GM04504 (cell line): ENCODE measurements at places on chromosomes 5 and 9.
A peak's percentile ranks its signal among the peaks of the same experiment; 100 is the strongest.

DNA sequence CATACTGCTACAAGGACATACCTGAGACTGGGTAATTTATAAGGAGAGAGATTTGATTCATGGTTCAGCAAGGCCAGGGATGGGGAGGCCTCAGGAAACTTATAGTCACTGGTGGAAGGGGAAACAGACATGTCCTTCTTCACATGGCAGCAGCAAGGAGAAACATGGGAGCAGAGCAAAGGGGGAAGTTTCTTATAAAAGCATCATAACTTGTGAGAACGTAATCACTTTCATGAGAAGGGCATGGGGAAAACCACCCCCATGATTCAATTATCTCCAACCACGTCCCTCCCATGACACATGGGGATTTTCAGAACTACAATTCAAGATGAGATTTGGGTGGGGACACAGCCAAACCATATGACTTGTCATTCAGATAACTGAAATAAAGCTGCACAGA, 100.9 kb downstream of the ST8SIA4 start:
- no peak for DNase-seq

DNA sequence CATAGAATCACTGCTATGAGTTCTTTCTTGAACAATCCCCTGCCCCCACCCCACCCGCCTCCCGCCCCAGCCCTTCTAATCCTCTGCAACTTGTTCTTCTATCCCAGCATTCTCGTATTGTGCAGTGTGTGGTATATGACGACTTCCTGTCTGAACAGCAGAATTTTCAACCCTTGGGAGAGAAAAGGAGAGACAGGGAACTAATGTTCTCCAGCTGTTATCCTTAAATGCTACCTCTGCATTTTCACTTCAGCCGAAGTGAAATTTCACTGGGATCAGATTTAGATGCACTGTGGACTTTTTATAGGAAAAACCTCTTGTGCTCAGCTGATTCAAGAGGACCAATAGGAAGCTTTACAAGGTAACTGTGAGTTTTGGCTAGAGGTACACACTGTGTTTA, 2.2 kb downstream of the FBXL7 start:
- DNase-seq: no peak

DNA sequence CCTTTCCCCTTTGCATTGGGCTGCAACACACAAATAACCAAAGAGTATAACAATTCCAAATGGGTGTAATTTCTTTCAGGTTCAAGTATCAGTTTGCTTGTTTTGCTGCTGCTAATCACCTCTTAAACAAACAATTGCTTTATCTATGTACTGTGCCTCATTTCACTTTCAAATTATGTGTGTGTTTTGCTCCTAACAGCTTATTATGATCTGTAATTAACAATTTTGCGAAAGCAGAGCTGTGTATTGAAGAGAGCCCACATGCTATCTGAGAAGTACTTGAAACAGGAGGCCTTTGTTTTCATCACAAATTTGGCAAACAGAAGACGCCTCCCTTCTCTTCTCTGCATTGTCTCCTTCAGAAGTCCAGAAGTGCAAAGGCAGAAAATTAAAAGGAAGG, 312.0 kb downstream of the TLE1 start:
- no peak for DNase-seq

- DNase-seq: no peak
Measured at GRCh38 chr9:132216861-132217619, 55.2 kb downstream of the NTNG2 start.

DNA sequence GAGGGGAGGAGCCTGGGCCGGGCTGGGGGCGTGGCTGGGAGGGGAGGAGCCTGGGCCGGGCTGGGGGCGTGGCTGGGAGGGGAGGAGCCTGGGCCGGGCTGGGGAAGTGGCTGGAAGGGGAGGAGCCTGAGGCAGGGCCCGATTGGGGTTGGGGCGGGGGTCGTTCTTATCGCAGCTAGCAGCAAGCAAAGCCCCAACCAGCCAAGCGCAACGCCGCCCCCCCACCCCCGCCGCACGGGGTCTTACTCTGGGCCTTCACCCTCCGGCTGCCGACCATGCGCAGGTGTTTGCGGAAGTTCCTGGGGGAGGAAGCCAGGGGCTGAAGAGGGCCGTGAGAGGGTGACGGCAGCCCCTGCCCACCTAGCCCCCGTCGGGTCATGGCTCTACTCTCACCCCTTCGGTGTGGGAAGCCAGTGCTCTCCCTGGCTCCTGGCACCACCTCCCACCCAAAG, 5.0 kb downstream of the NSMF start:
- no peak for DNase-seq

GRCh38 chr5:58016877-58017276, 443.0 kb downstream of the PLK2 start:
- DNase-seq: no peak

DNA sequence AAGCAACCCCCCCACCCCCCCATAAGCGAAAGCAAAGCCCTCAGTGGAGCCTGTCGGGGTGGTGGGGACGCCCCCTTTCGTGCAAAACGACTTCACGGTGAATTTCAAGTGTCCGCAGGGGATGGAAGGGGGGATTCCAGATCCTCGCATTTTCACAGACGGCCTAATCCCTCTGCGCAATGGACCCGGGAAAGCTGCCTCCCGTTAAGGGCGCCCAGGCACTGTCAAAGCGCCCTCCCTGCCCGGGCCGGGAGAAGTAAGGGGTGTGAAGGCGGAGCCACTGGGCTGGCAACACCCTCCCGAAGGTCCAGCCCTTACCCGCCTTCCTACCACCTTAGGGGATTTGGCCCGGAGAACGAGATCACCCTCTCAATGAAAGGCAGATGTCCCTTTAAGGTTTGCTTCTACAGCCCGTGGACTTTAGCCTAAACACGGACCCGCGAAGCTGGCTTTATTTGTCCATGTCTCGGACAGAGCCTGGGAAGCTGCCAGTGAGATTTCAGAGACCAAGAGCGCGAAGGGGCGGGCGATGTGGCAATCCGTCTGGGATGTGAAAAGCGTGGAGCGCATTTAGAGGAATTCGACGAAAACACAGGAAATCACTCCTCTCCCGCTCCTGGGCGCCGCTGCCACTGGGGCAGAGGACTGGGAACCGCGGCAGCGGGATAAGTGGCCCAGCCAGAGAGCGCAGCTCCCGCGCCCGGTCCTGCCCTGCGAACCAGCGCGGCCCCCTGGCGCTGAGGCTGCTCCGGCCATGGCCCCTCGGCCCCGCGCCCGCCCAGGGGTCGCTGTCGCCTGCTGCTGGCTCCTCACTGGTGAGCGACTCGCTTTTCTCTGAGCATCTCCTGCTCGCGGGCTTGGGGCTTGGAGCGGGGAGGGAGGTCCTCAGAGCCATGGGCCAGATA, at the start of the genes ITGA1 and PELO:
Gene ITGA1, plus strand, starts transcription at position 317 of the 905 bp plus-strand sequence. Its CDS starts 438 bp downstream, at position 755.
Gene PELO, plus strand, starts transcription at position 317 of the 905 bp plus-strand sequence. CDS start 12,479 bp downstream, outside the sequence.
- DNase-seq: peak; percentile 71

DNA sequence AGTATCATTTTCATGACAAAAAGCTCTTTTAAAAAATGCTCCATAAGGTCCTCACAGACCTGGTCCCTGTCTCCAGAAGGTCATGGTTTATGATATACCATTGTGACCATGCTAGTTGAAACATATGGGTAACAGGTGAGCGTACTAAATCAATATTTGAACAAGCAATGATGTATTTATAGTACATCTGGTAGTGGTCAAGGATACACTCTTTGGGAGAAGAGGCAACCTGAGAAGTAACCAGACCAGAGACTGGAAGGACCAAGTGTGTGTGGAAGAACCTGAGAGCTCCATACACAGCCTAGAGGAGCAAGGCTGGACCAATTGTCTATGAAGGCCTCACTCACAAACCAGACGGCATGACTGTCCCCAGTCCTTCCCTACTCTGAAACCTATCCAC, 55.1 kb downstream of the LHFPL2 start:
- no peak for DNase-seq

DNA sequence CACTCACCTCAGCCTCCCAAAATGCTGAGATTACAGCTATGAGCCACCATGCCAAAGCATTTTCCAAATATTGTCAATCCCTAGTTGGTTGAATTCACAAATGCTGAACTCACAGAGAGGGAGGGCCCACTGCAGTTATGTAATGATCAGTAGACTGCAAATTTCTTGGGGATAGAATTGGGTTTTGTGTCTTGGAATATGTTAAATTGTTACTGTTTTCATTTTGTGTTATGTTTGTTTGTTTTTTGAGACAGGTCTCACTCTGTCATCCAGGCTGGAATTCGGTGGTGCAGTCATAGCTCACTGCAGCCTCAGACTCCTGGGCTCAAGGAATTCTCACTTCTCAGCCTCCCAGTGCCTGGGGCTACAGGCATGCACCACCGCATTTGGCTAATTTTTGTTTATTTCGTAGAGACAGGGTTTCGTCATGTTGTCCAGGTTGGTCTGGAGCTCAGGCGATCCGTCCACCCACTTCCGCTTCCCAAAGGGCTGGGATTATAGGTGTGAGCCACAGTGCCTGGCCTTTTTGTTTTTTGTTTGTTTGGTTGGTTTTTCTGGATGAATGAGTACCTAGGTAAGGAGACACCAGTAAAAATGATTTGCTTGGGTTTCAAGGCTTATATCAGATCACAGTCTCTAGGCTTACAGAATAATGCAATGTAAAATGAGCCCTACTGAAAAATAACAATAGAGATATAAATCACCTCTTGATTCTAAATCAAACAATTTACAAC, 31.5 kb upstream of the LMNB1 start:
- no peak for DNase-seq

DNA sequence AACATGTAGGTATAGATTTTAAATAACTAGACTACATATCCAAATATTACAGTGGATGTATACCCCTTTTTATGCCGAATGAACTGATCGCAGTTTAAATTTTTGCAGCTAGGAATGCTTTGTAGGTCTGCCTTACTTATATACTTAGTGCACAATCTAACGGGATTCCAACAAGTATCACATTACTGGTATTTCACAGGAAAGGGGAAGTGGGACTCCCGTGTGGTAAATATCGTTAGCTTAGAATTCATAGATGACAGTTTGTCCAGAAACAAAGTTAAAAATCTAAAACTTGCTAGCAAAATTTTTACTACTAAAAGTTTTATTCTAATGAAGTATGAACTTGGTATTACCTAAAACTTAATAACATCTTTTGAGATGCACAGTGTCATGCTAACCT, 193.5 kb upstream of the TLX3 start:
- DNase-seq: no peak

GRCh38 chr9:33263131-33264002, 1.1 kb downstream of the BAG1 start:
- no peak for DNase-seq
